Heart left ventricle (tissue), 16 donors: ENCODE measurements at places on chromosomes 7 and 10. TPM values are rescaled to one million over a fixed set of nuclear protein-coding genes. Genes with fewer than 3 reads are reported as not detected.

DNA sequence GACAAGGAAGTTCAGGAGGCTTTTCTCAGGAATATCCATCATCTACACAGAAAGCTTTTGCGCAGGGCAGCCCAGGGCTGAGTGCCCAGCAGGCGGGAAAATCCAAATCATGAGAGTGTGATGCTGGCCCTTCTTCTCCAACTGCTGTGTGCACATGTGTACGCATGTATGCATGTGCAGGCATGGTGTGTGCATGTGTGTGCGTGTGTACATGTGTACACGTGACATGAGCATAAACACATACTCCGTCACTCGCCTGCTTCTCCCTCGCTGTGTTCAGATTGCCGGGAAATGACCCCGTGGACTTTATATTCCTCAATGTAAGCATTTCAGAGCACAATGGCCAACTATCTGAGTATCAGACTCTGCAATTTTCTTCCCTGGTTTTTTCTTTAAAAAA lies 85.1 kb downstream of the PRPF18 start:
- no peaks in the 10 kb centered on the region for H3K27me3 ChIP-seq
- no peak overlapping the region for H3K27ac ChIP-seq
- no peak overlapping the region for H3K4me3 ChIP-seq
- no peak for DNase-seq
- peaks cover 18% of the 10 kb centered on the region for H3K4me1 ChIP-seq
- peaks cover 80% of the 10 kb centered on the region for H3K36me3 ChIP-seq

DNA sequence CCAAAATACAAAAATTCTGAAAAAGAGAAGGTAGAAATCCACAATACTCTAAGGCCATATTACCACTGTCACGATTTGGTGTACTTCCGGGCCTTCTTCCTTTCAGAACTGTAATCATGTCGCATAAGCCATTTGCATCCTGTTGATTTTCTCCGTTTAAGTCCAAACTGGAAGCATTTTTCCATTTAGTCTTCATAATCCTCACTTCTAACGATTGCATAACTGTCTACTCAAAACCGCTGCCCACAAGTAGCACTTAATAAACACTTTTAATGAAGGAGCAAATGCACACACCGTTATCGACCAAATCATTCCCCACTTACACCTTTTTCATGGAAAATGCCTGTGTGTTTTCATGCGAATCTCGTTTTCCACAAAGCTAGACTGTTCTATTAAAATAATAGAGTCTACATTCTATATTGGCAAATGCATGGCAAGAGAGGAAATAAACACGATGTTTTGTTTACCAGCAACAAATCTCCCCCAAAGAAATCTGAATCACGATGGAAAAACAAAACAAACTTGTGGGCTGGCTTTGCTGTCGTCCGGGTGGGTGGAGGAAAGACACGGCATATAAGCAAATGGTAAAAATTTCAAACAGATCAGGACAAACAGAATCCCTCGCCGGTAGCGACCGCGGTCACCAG lies 1.0 kb downstream of the ATE1 start:
- no peaks in the 10 kb centered on the region for H3K36me3 ChIP-seq
- peaks cover 33% of the 10 kb centered on the region for H3K4me1 ChIP-seq
- peak overlapping the region; percentile 96 for H3K27ac ChIP-seq
- H3K27me3 ChIP-seq, result no peaks in the 10 kb centered on the region

DNA sequence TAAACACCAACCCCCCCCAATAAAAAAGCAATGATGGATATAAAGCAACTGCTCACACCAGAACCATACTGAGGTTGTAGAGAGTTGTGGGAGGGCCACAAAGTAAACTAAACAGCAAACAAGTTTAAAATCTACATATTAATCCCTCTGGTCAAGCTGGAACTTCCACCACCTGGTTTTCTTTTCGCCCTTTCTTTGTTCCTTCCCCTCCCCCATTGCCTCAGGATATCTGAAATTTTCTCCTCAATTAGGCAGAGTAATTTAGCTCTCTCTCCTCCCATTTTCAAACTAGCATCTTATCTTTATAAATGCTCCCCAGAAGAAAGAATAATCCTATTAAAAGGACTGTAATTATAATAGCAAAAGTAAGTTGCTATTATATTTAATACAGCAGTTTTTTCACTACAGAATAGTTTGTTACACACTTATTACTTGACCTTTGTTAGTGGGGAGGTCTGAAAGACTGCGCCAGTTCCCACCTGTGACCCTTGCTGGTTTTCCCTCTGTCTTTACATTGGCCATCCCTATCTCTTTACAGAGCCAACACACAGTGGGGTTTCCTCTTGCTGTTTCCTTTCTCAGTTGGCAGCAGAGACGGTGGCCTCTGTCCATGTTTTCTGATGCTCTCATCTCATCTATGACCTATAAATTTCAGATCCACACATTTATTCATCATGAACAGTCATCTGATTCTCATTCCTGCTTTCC lies 235.4 kb downstream of the RNLS start:
- H3K4me1 ChIP-seq, result no peaks in the 10 kb centered on the region
- DNase-seq, result no peak
- no peaks in the 10 kb centered on the region for H3K36me3 ChIP-seq

CPA4 gene
- not detected for total RNA-seq

- no peaks in the 10 kb centered on the region for H3K36me3 ChIP-seq
- no peaks in the 10 kb centered on the region for H3K27me3 ChIP-seq
- H3K4me1 ChIP-seq, result no peaks in the 10 kb centered on the region
- no peak for DNase-seq
Observed at GRCh38 chr10:129660569-129660968, 193.5 kb downstream of the MGMT start.

LBX1 gene
- total RNA-seq, result not detected

- peaks cover 4% of the 10 kb centered on the region for H3K4me1 ChIP-seq
- peak; percentile 64 for DNase-seq
- peaks cover 49% of the 10 kb centered on the region for H3K36me3 ChIP-seq
- no peak overlapping the region for H3K27ac ChIP-seq
- no peaks in the 10 kb centered on the region for H3K27me3 ChIP-seq
- H3K4me3 ChIP-seq, result no peak overlapping the region
Observed at GRCh38 chr10:21732067-21732772, 198.2 kb downstream of the MLLT10 start.

DNA sequence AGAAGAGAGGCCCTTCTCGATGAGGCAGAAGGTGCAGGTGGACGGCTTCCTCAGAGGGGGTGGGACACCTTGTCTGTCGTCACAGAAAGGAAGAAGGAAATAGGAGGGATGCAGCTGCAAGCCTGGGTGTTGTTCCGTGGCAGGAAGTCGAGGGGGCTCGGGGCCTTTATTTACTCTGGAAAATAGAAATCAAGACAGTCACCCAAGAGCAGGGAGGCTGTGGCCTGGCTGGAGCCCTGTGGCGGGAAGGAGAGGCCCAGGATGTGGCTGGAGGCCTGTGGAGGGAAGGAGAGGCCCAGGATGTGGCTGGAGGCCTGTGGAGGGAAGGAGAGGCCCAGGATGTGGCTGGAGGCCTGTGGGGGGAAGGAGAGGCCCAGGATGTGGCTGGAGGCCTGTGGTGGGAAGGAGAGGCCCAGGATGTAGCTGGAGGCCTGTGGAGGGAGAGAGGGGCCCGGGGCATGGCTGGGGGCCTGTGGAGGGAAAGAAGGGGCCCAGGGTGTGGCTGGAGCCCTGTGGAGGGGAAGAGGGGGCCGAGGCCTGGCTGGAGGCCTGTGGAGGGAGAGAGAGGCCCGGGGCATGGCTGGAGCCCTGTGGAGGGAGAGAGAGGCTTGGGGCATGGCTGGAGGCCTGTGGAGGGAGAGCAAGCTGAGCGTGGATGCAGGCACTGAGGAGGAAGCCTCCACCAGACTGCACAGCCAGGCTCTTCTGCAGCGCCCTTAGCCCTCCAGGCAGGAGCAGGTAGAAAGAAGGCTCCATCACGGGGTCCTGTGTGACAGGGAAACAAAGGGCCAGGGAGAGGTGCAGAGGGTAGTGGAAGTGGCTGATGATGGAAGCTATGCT lies 97.3 kb upstream of the SFMBT2 start:
- no peaks in the 10 kb centered on the region for H3K27me3 ChIP-seq
- no peak overlapping the region for H3K4me3 ChIP-seq
- no peaks in the 10 kb centered on the region for H3K36me3 ChIP-seq

DNA sequence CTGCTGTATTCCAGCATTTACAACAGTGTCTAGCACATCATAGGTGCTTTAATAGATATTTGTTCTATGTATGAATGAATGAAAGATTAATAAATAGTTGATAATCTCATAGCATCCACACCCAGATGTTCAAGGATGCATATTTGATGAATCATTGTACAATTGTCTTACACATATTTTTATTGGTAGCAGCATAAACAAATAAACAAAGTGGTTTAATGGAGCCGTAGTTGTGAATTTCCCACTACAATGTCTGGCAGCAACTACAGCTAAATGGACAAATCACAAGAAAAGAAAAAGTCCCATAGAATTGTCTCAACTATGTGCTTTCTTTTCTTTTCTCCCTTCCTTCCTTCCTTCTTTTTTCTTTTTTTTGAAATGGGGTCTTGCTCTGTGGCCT lies 150.8 kb downstream of the NRP1 start:
- H3K4me3 ChIP-seq, result no peak overlapping the region
- H3K27me3 ChIP-seq, result no peaks in the 10 kb centered on the region
- H3K27ac ChIP-seq, result no peak overlapping the region
- no peak for DNase-seq

DNA sequence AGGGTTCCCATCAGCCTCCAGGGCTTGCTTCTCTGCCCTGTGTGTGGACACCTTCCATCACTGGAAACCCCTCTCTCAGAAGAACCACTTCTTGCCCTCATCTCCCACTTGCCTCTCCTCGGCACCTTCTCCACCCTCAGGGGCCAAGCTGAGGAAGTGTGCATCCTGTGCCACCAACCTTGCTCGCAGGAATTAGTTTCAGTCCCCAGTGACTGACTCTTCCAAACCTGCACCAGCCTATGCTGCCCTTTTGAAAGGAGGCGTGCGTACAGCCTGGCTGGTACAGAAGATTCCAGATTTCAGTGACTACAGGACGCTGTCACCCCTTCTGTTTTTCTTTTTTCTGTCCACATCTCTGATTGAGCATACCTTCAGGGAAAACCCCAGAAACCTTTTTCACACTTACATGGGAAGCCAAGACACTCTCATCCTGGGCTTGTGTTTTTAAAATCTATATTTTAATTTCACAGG lies 67.1 kb downstream of the IKZF1 start:
- no peak for DNase-seq
- H3K4me3 ChIP-seq, result no peak overlapping the region

DNA sequence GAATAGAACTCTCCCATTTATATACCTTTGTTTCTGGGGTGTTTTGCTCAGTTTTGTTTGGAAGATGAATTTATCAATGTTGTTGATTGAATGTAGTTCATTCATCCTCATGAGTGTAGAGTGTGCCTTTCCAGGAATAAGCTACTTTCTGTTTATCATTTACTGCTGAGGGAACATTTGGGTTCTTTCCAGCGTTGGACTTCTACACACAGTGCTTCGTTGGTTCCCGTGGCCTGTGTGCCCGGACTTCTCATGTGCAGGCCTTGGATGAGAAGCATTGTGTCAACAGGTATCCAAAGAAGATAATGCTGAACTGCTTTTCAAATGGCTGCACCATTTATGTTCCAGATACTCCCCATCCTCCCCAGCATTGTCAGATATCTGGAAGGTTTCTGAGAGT lies 107.6 kb upstream of the TNS3 start:
- no peak overlapping the region for H3K4me3 ChIP-seq
- no peak for DNase-seq
- no peaks in the 10 kb centered on the region for H3K36me3 ChIP-seq
- H3K27me3 ChIP-seq, result no peaks in the 10 kb centered on the region

SP8 gene
- not detected for total RNA-seq

- no peaks in the 10 kb centered on the region for H3K4me1 ChIP-seq
- H3K36me3 ChIP-seq, result no peaks in the 10 kb centered on the region
- H3K27ac ChIP-seq, result no peak overlapping the region
Observed at GRCh38 chr7:3588341-3588740, 287.3 kb downstream of the SDK1 start.

- no peaks in the 10 kb centered on the region for H3K36me3 ChIP-seq
- no peaks in the 10 kb centered on the region for H3K27me3 ChIP-seq
- DNase-seq, result no peak
- H3K4me1 ChIP-seq, result no peaks in the 10 kb centered on the region
- H3K27ac ChIP-seq, result no peak overlapping the region
- H3K4me3 ChIP-seq, result no peak overlapping the region
Observed at GRCh38 chr7:77813180-77813579, 14.6 kb downstream of the PHTF2 start.

DNA sequence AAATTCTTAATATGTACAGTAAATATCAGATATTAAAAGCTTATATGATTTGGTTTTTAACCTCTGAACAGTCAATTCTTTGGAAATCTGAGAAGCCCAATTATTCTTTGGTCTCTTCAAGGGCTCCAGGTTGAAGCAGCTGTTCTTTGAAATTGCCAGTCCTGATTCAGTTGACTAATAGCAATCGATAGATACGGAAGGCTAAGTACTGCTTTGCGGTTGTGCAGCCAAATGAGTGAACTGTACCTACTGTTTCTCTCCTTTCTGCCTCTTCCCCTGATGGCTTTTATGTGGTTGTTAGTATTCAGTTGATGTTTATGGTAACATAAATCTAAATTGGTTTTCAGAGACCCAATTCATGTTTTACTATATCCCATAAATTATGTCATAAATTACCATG lies 103.1 kb upstream of the RPA3 start:
- no peaks in the 10 kb centered on the region for H3K4me1 ChIP-seq
- H3K36me3 ChIP-seq, result no peaks in the 10 kb centered on the region
- no peaks in the 10 kb centered on the region for H3K27me3 ChIP-seq
- no peak overlapping the region for H3K4me3 ChIP-seq
- no peak overlapping the region for H3K27ac ChIP-seq
- DNase-seq, result no peak

GRCh38 chr7:152624228-152624627 lies 51.7 kb downstream of the XRCC2 start:
- H3K36me3 ChIP-seq, result no peaks in the 10 kb centered on the region
- H3K27ac ChIP-seq, result no peak overlapping the region

DNA sequence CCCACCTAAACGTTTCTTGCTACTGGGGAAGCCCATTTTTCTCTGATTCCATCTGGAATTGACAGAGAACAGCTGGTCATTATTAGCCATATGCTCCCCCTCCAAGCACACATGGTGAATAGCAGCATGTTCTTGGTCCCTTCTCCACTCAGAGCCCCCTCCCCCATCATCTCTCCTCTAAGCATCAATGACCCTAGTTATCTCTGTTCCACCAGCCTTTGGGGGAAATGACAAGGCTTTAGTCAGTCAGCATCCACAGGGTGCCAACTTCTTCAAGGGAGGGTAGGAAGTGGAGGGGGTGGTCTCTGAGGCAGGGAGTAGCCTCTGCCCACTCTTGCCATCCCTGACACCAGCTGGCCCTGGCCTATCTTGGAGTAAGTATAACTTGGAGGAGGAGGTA lies 163.1 kb downstream of the UBE2H start:
- no peak overlapping the region for H3K4me3 ChIP-seq
- H3K27me3 ChIP-seq, result peaks cover 47% of the 10 kb centered on the region
- peaks cover 14% of the 10 kb centered on the region for H3K4me1 ChIP-seq
- DNase-seq, result no peak
- H3K36me3 ChIP-seq, result no peaks in the 10 kb centered on the region

TRIM74 gene
- 0.40 TPM for total RNA-seq

DNA sequence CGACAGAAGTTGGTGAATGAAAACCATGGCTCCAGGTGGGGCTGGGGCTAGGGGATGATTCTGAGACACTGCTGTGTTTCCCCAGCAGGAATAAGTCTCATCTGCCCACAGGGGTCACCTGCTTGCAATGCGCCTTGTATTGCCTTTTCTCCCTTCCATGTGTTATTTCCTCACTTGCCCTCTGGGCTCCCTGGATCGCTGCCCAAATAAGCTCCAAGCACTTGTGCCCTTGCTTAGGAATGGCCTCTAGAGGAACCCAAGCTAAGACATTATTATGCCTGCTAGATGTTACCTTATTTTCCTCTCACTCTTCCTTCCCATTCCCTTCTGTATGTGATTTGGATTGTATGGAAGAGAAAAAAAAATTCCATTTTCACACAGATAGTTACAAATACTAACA lies 24.8 kb upstream of the PLPP4 start:
- no peak overlapping the region for H3K4me3 ChIP-seq
- no peaks in the 10 kb centered on the region for H3K4me1 ChIP-seq
- peaks cover 22% of the 10 kb centered on the region for H3K27me3 ChIP-seq
- no peak overlapping the region for H3K27ac ChIP-seq
- no peaks in the 10 kb centered on the region for H3K36me3 ChIP-seq
